ENCODE measurements at places on chromosomes 5 and 9.

GRCh38 chr5:134345996-134346395 is 21.0 kb downstream of the CDKL3 start:
- DNase-seq = no peak

DNA sequence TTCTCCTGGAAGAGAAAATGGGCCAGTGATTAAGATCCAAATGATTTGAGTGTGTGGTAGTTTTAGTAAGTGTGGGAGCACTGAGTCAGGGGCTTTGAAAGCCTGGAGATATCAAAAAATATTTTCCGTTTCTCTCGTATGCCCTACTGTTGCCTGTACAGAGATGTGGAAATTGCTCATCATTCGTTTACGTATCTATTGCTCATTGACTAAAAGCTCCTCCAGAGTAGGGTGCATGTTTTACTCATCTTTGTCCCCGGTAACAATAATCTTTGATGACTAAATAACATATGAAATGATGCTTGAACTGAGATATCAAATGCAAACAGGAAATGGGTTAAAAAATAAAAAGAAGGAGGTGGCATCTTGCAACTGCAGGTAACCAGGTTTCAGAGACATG is 114.2 kb upstream of the FST start:
- no peak for DNase-seq

DNA sequence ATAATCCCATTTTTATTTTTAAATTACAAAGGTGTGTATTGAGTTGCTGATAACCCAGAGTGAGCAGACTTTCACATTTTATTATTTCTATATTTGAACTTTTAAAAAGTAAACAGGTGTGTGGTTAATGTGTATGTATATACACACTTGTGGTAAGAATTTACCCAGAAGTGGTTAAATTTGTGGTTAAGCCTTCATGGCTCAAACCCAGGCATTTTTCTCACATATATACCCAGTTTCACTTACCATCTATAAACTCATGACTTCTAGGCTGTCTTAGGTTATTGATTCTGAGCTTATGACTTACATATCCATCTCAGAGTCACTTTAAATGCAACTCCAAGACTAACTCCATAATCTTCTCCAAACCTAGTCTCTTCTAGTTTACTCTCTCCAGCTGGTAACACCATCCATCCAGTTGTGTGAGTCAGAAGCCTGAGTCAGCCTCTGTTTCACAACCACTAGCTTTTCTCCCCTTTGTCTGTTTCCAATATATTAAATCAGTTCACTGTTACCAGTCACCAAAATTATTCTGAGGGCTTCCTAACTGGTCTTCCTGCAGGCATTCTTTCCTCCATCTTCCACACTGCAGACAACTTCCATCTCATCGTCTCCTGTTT is 20.2 kb downstream of the ZBED3 start:
- DNase-seq = no peak

DNA sequence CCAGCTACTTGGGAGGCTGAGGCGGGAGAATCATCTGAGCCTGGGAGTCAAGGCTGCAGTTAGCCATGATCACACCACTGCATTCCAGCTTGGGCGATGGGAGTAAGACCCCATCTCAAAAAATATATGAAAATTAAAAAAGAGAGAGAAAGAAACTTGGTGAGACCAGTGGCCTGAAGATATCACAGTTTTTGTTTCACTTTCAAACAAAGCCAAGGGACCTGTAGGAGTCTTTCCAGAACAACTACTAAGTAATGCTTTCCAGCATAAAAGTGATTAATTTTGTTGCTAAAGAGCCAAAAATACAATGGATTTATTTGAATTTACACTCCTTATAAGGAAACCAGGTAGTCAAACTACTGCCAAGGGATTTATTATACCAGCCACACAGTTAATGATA is 23.5 kb downstream of the GKAP1 start:
- no peak for DNase-seq

- DNase-seq = no peak
These were observed 127.4 kb downstream of the COL23A1 start for GRCh38 chr5:178462816-178463215.

- no peak for DNase-seq
These were observed 141.4 kb downstream of the C5orf15 start for GRCh38 chr5:133827011-133827410.

GRCh38 chr5:96292582-96293247 is 140.3 kb downstream of the PCSK1 start:
- no peak for DNase-seq

- DNase-seq = peak; percentile 79
These were observed 20.3 kb downstream of the PTPA start for GRCh38 chr9:129131300-129132145.

DNA sequence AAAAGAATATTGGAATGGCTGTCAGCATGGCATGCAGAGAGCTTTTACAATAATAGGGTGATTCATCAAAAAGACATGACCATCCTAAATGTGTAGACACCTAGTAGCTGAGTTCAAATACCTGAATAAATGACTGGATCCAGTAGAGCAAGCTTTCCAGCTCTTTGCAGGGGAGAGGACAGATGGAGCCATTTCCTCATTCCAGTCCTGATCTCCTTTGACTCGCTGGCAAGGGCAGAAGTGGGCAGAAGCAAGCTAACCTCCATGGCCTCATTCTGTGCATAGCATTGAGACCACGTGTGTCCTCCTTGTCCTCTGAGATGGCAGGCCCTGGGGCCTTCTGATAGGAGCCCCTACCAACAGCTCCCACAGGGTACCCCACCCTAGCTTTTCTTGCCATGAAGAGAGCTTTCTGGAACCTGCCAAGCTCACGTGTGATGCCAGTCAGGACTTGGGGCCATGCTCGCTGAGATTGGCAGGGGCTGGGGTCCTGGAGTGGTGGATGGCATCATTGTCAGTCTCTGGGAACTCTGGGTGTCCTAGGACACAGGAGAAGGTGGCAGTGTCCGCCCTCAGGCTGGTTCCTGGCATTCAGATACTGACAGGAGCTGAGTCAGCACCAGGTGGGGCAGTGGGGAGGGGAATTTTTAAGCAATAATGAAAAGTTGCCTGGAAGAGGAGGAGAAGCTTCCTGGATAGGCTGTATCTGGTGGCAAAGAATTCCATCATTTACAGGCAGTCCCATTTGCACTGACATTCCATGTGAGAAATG is 33.6 kb downstream of the WWC1 start:
- no peak for DNase-seq

- DNase-seq = peak; percentile 65
These were observed 7.3 kb downstream of the CSF1R start for GRCh38 chr5:150078802-150079689.

GRCh38 chr9:137321726-137322361 is 19.8 kb upstream of the NRARP start:
- no peak for DNase-seq

GRCh38 chr5:108141676-108142075 is 240.2 kb downstream of the FBXL17 start:
- DNase-seq = no peak

DNA sequence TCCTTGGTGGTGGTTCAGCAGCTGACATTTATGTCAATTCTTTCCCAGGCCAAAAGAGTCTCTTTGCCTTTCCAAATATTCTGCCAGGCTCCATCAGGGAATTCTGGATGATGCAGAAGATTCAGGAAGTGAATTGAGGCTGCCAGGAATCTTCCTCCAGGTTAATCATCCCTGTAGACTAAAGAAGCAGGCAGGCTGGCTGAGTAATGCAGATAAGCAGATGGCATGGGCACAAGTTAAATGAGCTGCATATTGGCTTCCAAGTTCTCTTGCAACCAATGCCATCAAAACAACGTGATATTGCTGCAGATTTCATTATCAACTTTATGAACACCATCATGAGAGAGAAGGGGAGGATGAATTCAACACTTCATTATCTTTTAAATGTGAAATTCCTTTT is 324.5 kb downstream of the KCNN2 start:
- DNase-seq = no peak

GRCh38 chr9:69012696-69013381 is 1.1 kb downstream of the PRKACG start:
- no peak for DNase-seq

DNA sequence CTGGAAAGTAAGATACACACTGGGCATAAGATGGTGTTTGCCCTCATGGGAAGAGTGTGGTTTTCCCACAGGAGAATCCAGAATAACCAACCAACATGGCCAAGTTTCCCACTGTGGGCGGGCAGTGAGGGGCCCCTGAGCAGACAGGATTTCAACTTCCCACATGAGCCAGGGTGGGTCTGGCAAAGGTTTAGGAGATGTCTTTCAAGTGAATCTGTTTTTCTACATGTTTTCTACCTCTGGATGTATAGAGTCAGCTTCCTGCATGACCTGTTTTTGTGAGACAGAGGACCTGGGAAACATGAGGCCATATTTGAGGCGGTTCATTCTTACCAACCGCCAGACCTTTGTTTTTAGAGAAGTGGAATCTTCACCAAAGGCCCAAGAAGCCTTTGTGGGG is 100.5 kb downstream of the TLE4 start:
- no peak for DNase-seq

DNA sequence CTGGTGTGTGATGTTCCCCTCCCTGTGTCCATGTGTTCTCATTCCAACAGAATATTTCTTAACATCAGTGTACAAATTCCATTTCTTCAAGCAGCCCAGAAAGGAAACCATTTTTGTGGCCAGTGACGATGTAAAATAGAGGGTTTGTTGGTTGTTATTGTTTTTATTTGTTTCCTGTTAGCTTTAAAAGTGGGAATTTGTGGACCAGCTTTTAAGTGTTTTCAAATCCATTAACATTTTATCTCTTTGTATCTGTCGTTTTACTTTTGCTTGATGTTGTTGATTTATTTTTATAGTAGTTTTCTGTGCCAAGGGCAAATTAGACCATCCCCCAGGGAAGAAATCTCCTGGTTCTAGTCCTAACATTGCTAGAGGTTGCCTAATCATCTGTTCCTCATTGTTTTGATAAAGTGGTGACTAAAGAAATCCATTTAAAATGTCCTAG is 100.0 kb downstream of the GDNF start:
- no peak for DNase-seq

- DNase-seq = no peak
These were observed 9.1 kb upstream of the ANKRD18A start for GRCh38 chr9:38629511-38629910.

DNA sequence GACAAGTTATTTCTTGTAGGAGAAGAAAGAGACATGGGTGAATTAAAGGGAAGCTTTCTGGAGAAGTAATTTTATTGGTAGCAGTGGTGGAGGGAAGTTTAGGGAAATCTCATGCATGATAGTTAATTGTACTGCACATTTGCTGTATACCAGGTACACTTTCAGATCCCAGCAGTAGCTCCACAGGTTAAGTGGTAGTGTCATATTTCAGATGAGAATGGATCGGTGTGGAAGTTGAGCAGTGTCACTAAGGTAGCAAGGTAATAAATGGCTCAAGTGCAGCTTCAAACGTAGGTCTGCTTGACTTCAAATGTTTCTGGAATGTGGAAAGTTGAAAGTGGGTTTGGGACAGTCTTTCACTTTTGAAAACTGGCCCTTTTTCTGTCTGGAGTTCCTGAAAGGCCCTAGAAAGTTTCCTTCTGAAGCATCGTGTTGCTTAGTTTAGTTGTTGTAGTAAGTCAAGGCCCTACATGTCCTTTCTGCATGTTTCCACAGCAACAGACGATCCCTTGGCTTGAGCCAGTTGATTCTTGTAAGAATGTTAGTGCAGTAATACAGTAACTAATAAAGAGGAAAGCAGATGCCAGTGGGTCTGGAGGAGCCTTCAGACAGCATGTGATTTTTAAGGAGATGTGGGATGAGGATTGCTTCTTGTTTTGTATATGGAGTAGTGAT is 3.7 kb downstream of the CLTA start:
- no peak for DNase-seq

DNA sequence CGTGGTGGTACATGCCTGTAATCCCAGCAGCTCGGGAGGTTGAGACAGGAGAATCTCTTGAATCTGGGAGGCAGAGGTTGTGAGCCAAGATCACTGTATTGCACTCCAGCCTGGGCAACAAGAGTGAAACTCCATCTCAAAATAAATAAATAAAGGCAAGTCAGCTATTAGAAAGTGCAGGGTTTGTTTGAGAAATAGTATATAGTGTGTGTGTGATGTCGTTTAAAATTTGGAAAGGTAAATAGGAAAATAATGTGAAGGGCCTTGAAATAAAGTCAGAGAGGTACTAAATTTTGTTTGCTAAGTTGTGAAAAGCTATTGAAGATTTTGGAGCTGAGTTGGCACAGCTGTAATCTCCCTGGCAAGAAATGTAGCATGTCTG is 17.8 kb downstream of the ZNF131 start:
- no peak for DNase-seq

DNA sequence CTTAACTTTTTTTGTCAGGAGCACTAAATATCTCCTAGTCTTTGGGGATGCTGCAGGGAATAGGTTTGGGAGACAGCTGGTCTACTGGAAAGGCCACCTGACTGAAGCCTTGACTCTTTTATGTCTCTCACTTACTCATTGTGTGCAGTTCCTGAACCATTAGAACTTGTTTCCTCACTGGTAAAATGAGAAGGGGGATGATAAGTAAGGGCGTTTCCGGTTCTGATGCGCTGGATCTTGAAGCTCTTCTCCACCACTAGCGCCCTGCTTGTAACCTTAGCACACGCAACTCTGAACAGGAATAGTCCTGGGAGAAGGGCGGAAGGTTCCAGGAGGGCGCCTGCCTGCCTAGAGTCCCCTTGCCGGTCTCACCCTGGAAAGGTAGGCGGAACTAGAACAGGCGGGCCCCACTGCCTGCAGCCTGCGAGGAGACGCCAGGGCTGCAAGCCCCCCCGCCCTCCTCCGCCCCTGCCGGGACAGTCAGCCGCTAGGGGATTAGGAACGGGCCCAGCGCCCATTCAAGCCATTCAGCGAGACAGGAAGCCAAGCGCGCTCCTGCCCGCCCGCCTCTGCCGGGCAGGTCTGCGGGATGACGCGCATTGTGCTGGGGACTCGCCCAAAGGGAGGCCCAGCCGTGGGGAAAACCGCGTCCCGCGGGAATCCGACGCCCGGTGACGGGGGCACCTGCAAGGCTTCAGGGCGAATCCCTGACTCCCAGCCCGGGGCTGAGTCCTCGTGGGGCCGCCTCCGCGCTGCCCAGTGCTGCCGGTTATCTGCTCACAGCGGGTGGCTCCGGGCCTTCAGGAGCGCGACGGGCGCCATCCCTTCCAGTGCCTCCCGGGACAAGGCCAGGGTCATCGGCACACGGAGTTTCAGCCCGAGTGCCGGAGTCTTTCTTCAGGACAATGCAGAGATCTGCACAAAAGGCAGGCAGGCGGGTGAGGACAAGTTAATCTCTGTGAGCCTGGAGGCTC is 44.0 kb upstream of the XPA start:
- DNase-seq = peak; percentile 80

- no peak for DNase-seq
These were observed 667.4 kb upstream of the SEMA6A start for GRCh38 chr5:117242028-117242427.

GRCh38 chr5:153707626-153708025 is 217.2 kb downstream of the GRIA1 start:
- DNase-seq = no peak

GRCh38 chr9:94981723-94982090 is 255.2 kb downstream of the AOPEP start:
- DNase-seq = no peak

DNA sequence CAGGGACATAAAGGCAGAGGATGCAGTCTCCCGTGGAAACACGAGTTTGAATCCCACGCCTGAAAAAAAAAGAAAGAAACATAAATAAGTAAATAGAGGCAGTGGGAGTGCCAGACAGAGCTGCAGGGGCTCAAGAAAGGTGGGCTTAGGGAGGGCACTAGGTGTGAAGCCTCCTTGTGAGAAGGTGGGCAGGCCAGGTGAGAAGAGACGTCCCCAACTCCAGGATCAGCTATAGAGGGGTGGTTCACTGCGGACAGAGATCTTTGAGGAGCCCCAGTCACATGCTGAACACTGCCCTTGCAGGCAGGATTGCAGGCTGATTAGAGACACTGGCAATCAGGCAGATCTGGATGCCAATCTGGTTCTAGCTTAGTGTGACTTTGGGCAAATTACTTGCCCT is 172.1 kb downstream of the RGS3 start:
- no peak for DNase-seq
